Renal pelvis (tissue), 12 donors: ENCODE measurements at places on chromosomes 13 and 19. TPM values are rescaled to one million over a fixed set of nuclear protein-coding genes. Genes with fewer than 3 reads are reported as not detected.

GRCh38 chr13:112733112-112733511, 43.3 kb downstream of the ATP11A start:
- DNase-seq, result no peak

DNA sequence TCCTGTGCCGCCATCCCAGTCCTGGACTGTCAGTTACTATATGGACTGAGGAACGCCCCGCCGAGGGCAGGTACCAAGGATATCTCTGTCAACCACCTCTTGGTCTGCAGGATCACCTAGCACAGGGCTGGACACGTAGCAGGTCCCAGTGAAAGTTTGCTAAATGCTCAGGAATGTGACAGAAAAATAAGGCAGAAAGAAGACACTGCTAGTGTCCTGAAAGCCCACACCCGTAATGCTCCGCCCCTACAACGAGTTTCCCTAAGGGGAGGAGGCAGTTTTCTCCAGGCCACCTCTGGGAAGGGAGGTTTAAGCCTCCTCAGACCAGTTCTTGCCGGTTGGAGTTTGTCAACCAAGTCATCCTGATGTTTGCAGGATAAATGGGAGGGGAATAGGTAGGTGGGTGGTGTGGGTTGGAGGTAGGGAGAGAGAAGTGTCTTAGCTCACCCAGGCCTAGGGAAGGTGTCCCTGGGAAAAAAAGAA, 1.7 kb upstream of the SERTAD3 start:
- DNase-seq, result peak; percentile 66

- peak; percentile 81 for DNase-seq
Measured at GRCh38 chr19:17282488-17283125, 906 bp downstream of the ANKLE1 start.

DNA sequence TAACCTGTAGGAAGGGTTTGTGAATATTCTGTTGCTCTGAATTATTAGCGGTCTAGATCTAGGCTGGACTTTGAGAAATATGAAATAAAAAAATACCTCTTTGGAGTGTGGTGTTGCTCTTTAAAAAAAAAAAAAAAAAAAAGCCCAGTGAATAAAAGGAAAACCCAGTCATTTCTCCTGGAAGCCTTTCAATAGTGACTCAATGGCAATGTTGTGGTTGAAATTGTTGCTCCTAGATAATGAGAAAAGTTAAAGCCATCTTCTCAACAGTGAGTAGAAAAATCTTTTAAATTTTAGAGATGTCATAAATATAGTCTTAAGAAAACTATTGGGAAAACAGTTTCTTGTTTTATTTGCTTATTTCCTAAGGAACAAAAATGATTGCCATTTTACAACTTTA, 135.3 kb downstream of the RFC3 start:
- no peak for DNase-seq

DNA sequence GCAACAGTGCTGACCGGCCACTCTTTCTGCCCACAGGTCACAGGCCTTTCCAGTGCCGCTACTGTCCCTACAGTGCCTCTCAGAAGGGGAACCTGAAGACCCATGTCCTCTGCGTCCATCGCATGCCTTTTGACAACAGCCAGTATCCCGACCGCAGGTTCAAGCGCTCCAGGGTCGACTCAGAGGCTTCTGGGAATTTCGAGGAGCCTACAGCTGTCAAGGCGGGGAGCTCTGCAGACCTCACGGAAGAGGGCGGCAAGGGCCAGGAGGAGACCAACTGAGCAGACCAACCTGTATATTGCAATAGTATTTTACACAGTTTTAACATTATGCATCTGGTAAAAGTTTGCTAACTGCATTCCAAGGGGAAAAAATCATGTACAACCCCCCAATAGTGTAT, 338.5 kb downstream of the ZNF536 start:
- DNase-seq, result no peak

Gene RNF17
- polyA plus RNA-seq, result 0.16 TPM

Gene KIR2DL1
- not detected for polyA plus RNA-seq
